HCT116 (cell line): ENCODE measurements at places on chromosomes 6 and 20. TPM values are rescaled to one million over a fixed set of nuclear protein-coding genes. Genes with fewer than 3 reads are reported as not detected.

NFS1 gene
- total RNA-seq = 33.9 TPM

DNA sequence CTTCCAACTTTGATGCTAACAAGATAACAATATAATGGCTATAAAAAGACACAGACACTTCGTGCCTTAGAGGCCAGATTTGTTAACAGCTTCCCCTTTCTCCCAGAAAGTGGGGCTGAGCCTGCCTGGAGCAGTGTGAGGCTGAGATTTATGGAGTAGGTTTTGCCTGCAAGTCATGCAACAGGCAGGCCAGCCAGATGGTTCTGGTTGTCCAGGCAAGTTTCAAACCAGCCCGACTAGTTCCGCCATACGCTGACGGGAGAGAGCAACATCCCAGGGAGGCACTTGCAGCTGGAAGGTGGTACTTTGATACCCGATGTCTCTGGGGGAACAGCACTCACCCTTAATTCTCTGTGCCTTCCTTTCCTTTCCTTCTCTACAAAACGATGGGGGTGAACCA, 81.3 kb upstream of the NAA20 start:
- DNase-seq = no peak

FERMT1 gene
- 34.9 TPM for total RNA-seq

DNA sequence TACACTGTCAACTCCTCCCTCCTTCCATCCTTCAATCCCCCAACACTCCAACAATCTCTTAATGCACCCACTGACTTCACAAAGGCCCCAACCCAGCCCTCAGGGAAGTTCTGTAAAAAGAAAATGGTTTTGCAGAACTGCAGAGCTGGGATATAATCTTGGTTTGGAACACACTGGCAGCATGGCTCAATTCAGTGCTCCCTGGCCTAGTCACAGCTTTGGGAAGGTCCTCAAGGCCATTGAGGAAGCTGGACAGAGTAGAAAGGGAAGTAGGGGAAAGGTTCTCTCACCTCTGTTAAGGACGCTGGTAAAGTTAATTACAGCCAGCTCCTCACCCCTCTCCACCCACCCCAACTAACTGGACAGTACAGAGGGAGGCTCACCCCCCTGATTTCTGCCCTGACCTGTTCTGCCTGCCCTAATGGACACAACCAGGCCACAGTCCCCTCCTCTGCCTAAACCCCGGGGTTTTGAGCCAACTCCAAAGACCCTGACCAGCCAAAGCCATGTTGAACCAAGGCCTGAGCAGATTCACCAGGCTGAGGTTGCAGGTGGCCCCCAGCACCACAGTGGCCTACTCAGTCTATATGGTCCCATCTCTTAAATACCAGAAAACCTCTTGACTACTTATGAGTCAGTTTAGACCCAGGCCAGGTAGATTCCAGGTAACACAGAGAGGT, 49.2 kb downstream of the MAFB start:
- no peak for DNase-seq

DNA sequence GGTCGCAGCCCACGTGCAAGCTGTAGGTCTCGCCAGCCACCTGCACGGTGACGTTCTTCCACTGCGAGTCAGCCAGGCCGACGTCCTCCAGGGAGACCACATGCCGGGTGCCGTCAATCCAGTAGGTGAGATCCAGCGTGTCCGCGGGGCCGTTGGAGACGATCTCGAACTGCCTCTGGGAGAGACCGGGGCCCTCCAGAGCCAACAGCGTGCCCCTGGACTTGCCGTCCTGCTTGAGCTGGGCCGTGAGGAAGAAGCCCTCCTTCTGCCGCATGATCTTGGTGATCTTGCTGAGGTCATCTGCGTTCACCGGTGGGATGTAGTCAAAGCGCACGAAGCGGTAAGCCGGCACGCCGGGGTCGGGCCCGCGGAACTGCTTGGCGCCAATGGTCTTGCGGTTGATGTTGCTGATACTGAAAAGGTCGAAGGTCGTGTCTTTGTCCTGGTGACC, 5.1 kb downstream of the THBS2 start:
- no peak for DNase-seq

DNA sequence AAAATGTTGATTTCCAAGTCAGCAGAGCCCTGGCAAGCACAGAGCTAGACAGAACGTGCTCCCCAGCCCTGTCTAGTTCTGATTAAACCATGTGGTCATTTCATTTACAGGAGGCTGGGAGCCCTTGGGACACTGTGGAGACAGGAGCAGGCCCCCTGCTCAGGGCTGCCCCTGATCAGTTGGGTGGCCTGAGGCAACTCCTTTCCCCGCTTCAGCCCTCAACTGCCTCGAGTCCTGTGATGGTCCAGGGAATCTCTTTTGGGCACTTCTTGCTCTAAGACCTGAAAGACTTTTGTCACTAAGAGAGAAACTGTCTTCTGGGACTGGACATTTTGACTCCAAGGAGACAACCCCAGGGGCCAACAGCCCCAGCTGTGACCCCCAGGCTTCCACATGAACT, 13.5 kb downstream of the DYNLRB1 start:
- no peak for DNase-seq

OPN5 gene
- not detected for total RNA-seq

GRCh38 chr6:11140056-11140455, 28.5 kb upstream of the ERVFRD-1 start:
- no peak for DNase-seq

DNA sequence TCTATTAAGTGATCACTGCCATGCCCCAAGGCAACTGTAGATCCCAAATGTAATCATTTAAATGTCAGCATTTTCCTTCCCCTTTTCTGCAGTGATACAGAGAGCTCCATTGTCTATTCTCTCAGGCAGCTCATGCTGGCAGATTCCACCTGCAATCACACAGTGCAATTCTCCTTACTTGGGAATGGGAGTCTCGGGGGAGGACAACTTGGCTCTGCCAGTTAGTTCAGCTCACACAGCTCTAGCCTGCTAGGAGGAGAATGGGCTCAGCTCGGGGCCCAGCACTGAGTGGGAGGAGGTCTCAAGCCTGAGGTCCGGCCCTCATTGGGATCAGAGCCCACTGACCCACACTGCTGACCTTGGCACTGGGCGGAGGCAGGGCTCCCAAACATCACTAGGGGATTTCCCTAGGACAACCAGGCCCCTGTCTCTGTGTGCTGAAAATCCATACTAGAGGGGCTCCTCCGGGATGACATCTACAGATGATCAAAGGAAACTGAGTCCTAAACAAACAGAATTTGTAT, 109.2 kb upstream of the ASF1A start:
- DNase-seq = no peak

GRCh38 chr20:2814587-2815051, at the start of gene C20orf141:
Gene C20orf141, plus strand, starts transcription at chr20:2814987. Its CDS starts 198 bp downstream, at chr20:2815185.
- no peak for DNase-seq

SPATS1 gene
- total RNA-seq = not detected

DNA sequence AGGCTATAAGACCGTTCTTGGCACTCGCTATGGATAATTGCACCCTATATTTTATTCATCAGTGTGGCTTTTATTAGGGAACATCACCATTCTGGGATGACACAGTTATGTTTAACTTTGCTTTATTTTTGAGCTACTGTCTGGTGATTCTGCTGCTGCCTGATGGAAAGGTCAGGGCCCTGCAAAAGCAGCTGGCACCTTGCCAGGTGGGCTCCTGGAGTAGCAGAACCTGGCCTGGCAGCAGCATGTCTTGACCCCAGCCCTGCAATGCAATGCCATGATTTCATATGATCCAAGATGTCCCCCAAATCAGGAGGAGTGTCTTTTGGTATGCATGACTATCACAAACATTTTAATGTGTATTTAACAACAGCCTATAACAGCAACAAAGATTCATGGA, 228.4 kb upstream of the RSPO3 start:
- DNase-seq = no peak

BTN1A1 gene
- total RNA-seq = 0.32 TPM

- no peak for DNase-seq
These were observed 371 bp downstream of the HMGN4 start for GRCh38 chr6:26538572-26538902.

DNA sequence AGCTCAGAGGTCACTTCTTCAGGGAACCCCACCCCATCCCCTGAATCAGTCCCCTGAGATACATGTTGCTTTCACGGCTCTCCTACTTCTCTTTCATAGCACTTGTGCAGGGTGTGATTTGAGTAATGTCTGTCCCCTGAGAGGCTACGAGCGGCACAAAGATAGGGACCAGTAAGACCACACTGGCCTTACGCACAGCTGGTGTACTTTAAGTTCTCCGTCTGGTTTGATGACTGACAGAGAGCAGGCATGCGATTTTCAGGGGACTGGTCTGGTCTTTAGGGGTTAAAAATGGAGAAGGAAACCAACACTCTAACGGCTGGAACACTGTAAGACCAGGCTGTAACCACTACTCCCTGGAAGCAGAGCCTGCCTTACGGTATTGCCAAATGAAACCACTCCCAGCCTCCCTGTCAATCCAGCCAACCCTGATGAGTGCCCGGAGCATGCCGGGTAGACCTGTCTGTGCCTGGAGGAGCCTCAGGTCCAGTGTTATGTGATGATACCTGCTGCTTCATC, 47.1 kb downstream of the ELMO2 start:
- DNase-seq = no peak

BACH2 gene
- total RNA-seq = 3.3 TPM

GRCh38 chr6:135850882-135851281, 619 bp upstream of the PDE7B start:
- DNase-seq = no peak

- DNase-seq = no peak
These were observed 74.0 kb downstream of the MDGA1 start for GRCh38 chr6:37623666-37624065.

VNN1 gene
- not detected for total RNA-seq

- DNase-seq = no peak
These were observed 128.9 kb downstream of the SCML4 start for GRCh38 chr6:107695061-107695720.

DNA sequence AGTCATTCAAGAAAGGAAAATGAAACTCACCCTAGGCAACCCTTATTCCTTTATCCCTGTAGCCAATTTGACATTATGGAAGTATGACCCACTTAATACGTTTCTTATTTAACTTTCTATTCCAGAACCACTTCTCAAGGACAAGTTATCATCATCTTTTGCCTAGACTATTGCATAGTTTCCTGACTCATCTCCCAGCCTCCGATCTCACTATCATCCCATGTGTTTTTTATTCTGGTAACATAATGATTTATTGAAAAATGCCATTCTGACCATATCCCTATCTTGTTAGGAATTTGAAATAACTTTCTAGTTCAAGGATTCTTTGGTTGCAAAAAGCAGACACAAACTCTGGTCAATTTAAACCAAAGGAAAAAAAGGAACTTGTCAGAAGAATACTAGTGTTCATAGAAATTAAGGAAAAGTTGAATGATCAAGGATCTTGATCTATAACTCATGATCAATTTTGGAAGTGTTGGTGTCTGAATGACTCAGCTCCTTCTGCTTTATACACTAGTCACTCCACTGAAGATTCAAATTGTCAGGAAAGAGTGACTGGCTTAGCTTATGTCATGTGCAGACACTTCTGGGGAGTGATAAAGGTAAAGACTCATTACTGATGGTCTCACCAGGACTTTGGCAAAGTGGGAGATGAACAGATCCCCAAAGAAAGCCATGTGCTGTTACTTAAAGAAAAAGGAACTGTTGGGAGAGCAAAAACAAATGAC, 8.5 kb upstream of the TINAG start:
- DNase-seq = no peak

GRCh38 chr6:90413867-90414266, 117.2 kb upstream of the BACH2 start:
- no peak for DNase-seq

TASP1 gene
- total RNA-seq = 19.1 TPM

ZNF292 gene
- 35.3 TPM for total RNA-seq

MAPK13 gene
- 47.3 TPM for total RNA-seq
